Stimulated activated CD8-positive, alpha-beta memory T cell treated with anti-CD3 and anti-CD28 coated beads, Interleukin-4, amount 100 ng/mL, for 1 hour (primary cell): ENCODE measurements at places on chromosomes 16 and 17.

DNA sequence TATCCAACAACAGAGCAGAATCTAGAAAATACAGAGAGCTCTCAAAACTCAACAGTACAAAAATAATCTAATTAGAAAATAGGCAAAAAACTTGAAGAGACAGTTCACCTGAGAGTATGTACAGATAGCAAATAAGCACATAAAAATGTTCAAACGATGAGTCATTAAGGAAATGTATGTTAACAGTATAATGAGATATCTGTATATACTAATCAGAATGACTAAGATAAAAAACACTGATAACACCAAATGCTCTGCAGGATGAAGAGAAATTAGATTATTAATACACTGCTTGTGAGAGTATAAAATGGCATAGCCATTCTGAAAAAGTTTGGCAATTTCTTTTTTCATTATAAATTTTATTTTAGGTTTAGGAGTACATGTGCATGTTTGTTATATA, 1307.6 kb upstream of the GOT2 start:
- DNase-seq: no peak

DNA sequence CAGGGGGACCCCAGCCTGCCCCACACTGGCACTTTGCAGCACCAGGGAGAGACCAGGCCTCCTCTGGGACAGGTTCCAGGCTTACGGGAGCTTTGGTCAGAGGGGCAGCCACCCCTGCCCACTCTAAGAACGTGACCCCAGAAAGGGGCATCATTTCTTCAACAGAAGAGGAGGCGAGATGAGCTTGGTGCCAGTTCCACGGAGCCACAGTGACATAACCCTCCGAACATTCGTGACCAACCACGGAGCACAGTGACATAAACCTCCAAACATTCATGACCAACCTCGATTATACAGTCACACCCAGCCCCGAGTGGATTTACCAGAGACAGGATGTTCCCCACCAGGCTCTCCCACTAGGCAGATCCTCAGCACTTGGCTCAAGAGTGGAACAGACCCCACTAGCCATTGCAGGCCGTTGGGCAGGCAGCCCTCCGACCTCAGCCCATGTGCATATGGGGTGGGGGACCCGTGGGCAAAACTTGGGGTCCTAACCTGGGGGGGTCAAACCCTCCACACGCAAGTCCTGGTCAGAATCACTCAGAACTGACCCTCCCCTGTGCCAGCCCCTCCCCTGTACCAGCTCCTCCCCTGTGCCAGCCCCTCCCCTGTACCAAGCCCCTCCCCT, 112.9 kb downstream of the METRNL start:
- no peak for DNase-seq

DNA sequence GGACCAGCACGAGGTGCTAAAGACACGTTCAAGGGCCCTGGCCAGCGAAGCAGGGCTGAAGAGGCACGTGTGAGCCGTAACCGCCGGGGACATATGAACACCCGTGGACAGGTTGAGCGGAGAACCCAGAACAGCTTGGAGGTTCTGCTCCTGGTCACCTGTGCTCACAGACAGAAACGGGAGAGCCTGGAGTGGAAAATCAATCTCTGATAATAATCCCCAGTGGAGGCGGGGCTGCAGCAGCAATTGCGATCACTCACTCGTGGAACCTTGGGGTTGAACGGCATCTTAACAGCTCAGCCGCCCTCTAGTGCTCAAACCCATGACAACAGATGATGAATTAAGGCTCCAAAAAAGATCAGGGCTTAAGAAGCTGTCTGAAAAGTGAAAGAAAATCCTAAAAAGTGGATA, 25.6 kb downstream of the WIPI1 start:
- DNase-seq: no peak

- DNase-seq: no peak
These were observed 32.8 kb downstream of the RNF157 start for GRCh38 chr17:76207275-76208059.

DNA sequence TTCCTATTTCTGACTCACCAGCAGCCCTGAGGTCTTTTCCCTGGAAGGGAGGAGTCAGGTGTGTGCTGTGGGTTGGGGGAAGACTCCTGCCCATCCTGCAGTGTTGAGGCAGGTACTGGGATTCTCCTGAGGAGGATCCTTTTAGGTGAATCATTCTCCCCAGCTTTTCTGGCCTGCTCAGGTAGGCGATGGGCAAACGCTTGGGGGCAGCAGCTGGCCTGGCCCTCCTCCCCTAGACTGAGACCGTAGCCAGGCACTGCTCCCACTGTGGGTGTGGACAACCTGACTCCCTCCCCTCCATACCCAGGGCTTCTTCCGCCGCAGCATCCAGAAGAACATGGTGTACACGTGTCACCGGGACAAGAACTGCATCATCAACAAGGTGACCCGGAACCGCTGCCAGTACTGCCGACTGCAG, 15.1 kb downstream of the GJD3 start:
- no peak for DNase-seq

DNA sequence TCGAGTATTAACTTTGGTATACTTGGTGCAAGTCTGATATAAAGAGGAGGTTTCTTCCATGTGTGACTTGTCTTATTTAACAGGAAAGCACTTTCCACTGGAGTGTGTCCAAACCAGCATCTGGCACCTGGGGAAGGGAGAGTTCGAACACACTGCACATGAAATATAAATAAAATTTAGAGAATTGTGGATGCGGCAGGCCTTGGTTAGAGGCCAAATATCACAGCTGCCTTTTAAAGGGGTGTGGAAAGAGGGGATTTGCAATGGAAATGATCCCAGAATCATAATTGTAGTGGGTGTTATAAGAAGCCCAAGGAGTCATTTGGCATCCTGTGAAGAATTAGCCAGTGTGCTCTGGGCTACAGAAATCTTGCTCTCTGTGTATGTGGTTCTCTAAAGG, 4.3 kb upstream of the NXN start:
- no peak for DNase-seq
